ENCODE measurements at places on chromosomes 16 and 17.

GRCh38 chr17:45405250-45406086, 27.2 kb downstream of the ARHGAP27 start:
- no peak for DNase-seq

DNA sequence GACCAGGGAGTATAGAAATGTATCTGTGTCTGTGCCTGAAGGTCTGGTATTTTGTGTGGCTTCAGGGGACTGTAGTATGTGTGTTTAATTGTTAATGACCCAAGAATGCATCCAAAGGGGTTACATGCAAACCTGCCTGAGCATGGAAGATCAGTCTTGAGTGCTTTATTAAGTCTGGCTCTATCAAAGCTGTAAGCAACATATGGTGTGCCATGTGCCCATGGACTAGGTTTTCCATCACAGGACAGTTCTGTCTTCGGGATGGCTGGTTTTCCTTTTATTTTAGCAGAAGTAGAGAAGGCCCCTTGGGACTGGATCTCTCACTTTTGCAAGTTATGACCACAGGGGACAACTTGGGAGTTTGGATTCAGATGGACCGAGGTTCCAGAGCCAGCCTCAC, 18.2 kb downstream of the RBFOX1 start:
- no peak for DNase-seq

GRCh38 chr16:85899444-85899843, 482 bp downstream of the IRF8 start:
- no peak for DNase-seq

- no peak for DNase-seq
Observed at GRCh38 chr17:51200295-51200694, 34.1 kb downstream of the NME2 start.

DNA sequence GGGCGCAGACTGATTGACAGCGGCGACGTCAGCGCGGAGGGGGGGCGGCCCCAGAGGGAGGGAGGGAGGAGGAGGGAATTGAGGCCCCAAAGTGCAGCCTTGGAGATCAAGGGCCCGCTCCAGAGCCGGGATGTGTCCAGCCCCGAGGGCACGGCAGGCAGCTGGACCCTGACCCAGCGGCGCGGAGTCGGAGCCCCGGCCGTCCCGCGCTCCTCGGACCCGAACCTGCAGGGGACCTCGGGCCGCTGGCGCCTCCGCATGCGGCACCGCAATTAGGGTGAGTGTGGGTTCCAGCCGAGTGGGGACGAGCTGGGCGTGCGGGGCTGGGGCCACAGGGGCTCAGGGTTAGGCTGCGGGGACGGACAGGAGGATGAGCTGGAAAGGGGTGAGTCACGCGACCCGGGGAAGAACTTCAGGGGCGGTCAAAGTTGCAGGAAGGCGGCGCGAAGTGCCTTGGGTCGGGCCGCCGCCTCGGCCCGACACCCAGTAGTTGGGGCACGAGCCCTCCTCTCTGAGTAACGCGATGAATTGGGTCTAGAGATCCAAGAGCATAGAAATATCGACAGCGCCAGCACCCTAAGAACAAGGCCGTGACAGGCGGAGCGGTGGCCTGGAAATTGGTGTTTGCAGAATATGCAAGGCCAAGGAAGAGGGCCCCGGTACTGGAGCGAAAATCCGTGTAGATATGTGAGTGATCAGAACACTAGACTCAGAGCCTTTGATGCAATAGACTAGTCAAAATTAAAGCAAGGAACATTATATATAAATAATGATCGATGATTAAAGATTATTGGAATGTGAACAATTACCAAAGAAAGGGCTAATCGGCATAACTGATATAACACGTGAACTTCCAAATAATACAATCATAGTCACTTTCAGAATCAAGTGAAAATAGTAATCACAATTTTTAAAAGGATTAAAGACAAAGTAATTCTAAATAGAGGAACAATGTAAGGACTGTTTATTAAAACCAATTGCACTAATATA, at the start of gene TBX4:
Gene TBX4 (plus strand): TSS at position 122 of the 990 bp plus-strand sequence. CDS start 4,069 bp downstream, outside the sequence.
- no peak for DNase-seq

DNA sequence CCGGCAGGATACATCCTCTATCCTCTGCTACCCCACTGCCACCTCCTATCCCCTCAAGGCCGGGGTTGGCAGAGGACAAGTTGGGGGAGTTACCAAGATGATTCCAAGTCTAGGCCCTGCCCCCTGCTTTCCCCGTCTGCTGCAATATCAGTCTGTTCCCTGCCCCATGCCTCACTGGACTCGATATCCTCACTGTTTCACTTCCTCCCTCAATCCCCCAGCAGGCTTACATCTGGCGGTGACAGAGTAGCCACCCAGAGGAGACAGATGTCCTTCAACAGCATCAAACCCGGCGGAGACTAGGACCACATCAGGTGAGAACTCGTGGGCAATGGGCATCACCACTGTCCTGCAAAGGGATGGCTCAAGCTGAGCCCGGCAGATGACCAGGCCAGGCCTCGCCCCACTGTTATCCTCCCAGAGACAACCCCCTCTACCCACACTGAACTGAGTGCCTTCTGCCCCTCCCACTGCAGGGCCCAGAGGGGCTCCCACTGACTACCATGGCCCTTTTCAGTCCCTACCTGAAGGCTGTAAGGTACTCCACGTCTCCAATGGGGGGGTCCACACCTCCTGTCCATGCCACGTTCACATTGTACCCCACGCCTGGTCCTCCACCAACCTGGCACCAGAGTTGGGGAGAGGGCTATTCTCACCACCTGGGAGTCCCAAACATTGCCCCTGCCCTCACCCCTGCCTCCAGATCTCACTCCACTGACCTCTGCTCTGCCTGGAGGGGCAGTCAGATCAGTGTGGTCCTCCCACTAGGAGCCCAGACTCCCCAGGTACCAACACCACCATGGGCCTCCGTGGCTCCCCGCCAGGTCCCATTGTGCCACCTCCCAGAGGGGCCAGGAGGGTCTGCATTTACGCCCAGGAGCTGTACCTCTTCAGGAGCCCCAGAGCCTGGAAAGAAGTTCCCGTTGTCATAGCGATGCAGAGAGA, 9.6 kb downstream of the G6PC3 start:
- no peak for DNase-seq

DNA sequence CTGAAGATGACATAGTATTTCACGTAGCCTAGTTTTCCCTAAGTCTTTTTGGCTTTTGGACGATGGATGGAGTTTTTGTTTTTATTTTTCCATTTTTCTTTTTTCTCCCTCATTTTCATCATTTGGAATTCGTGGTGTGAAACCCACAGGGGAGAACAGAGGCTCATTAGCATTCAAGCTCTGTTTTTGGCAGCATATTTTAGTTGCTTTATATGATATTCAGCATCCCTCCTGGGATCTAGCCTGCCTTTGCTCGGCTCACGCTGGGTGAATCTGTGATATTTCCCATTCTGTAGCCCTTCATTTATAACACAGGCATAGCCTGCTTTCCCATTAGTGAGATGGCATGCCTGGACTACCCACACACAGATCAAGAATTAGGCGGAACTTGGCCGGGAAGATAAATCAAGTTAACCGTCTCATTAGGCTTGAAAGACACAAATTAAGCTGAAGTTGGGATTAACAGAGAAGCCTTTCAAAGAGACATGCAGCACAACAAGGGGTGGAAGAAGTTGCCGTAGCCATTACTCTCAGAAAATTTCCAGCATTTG, 20.1 kb upstream of the CLEC19A start:
- DNase-seq, result no peak

DNA sequence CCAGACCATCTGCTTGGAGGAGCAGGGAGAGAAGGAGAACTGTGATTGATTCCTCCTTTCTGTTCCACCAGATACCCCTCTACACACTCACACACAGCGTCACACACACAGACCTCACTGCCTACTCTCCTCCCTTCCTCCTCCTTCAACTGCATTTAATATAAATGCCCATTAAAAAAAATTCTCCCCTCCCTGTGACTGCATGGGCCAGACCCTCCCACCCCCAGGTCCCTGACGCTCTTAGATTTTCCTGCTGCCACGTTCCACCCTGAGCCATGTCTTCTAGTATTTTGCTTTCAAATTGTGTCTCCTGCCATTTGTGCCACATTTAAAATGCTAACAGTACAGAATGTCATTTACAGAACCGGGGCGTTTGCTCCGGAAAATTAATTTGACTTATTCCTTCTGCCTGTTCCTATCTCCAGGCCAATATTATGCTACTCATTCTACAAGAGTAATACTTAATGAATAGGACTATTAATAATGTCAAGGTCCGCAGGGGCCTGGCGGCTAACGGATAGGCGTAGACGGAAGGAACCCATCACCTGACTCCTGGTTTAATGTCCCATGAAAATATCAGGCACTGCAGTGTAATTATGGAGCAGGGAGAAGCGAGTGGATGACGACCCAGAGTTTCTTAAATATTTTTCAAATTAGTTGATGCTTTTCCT, 100.2 kb downstream of the MRM1 start:
- no peak for DNase-seq

GRCh38 chr17:66706851-66707450, 128.0 kb upstream of the CACNG5 start:
- no peak for DNase-seq

GRCh38 chr17:67160791-67161190, 84.2 kb downstream of the HELZ start:
- no peak for DNase-seq

- no peak for DNase-seq
Observed at GRCh38 chr17:67672592-67673335, 45.0 kb upstream of the NOL11 start.

- DNase-seq, result no peak
Observed at GRCh38 chr16:2852003-2852730, 5.8 kb downstream of the PRSS22 start.

DNA sequence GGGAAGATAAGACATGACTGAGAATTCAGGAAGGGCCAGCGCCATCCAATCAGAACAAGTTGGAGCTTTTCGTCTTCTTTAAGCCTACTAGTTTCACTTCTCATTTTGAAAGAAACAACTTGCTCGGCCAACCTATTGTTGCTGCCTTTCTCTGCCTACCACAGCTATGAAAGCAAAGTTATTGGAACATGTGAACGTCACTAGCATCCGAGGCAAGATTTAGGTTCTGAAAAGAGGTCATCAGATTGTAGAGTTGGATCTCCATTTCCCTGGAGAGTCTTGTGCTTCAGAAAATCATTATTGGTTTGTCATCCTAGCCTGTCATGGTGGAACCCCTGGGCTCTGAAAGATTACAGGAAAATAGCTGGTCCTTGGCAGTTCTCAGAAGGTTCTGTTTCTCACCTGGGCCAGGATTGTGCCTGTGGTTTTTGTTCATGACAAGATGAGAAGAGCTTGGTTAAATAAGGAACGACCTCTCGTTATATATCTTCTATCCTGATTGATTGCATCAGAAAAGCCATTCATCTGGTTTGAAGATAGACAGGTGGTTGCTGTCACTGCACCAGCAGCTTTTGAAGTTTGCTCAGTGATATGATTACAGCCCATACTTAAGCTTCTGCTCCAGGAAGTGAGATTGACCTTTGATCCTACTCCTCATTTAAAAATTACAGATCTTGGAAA, 25.3 kb downstream of the CDH13 start:
- no peak for DNase-seq

GRCh38 chr17:56441308-56441707, 152.2 kb upstream of the NOG start:
- DNase-seq, result no peak

GRCh38 chr16:54325616-54326265, 39.2 kb upstream of the IRX3 start:
- no peak for DNase-seq

DNA sequence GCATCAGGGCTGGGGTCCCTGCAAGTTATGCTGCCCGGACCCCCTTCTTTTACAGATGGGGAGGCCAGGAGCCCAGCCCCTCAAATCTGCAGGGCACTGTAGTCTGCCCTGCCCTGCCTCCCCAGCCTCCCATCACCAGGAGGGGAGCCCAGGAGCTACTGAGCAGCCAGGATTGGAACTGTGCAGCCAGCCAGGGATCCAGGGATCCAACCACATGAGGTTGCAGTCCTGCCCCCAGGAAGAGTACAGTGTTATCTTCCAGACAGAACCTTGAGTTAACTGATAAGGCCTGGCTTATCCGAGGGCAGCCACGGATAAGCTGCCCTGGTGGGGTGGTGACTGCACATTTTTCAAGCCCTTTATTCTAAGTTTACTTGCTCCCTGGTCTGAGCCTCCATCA, 11.4 kb upstream of the NDRG4 start:
- no peak for DNase-seq

DNA sequence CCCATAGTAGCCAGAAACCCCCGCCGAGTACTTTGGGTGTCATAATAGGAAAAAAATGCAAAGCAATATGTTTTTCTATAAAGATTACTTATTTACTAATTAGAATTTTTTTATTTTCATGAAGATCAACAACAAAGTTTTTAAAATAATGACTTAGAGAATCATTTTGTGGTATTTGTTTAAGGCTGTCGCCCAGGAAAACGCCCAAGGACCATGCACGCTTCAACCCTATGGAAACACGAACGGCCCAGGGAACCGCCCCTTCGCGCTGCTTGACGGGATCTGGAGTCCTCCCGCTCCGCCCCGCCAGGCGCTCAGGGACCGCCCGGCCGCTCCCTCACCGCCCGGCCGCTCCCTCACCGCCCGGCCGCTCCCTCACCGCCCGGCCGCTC, 408 bp upstream of the KPNA2 start:
- no peak for DNase-seq

GRCh38 chr16:49539758-49540157, 166.2 kb downstream of the C16orf78 start:
- DNase-seq, result no peak

GRCh38 chr17:72270273-72270924, 149.6 kb downstream of the SOX9 start:
- DNase-seq, result no peak

DNA sequence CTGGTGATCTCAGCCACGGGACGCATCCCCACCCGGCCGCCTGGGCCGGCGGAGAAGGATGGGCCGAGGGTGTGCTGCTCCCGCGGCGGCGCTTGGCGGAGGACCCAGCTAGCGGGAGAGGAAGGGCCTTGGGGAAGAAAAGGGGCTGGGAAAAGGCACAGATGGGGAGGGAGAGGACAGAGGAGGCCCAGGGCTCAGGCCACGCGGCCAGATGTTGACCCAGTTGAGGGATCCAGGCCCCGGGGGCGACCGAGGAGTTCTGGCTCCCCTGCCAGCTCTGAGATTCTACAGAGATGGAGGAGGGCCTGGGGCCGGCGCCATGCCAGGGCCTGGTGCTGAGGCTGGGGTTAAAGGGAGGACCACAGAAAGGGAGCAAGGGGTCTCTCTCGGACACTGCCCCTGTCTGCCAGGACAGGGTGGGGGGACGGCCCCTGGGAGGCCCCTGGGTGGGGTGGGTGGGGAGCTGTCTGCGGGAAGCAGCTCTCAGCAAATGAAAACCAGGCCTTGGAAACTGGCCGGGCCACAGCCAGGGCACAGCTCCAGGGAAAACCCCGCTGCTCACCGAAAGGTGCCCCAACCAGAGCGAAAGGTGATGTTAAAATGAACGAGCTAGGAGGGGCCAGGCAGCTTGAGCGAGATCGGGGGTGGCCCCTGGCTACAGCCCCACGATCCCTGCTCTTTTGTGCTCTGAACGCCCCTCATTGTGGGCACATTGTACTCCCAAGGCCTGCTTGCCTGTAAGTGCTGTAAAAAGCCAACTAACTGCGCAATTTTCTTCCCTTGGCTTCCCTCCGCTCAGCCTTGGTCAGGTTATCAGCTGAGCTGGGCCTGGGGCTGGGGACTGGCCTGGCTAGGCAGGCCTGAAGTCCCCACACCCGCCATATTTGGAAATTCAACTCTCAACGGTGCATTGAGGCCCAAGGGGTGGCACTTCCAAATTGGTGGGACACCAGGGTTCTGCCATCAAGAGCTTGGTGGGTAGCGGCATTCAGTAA, 191.4 kb downstream of the ZNF423 start:
- no peak for DNase-seq

- DNase-seq, result no peak
Observed at GRCh38 chr16:1789643-1790045, 3.9 kb downstream of the IGFALS start.
